Nephron progenitor cell (in vitro differentiated cells): ENCODE measurements at places on chromosomes 16 and 17.
A peak's percentile ranks its signal among the peaks of the same experiment; 100 is the strongest.

- peaks cover 70% of the 10 kb centered on the region for H3K27me3 ChIP-seq
- H3K4me3 ChIP-seq = peak within 1 kb of the TSS; percentile 74
- DNase-seq = no peak
Observed at GRCh38 chr17:50532452-50533024, at the start of gene EPN3. EPN3 (plus strand) TSS chr17:50532735; CDS start chr17:50536557, 3,822 bp downstream.

DNA sequence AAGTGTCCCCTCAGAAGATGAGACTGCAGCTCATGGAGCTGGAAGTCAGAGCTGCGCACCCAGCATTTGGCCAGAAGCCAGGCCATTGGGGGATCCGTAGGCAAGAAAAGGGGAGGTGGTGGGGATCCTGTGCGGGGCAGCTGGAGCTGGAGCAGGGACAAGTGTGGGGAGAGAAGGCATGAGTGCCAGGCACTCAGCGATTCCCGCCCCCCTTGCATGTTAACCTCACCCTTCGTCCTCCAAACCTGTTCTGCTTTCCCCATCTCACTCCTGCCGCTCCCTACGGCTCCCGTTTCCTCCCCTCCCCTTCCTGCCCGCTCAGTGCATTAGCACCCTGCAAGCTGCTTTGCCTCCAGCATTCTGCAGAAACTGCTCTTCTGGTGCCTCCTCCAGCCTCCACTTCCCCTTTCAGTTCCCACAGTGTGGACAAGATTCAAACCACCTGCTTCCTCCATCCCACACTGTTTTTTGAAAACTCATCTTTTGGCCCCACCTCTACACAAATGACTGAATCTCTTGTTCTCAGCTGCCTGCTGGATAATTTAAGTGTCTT, 5.6 kb downstream of the ALOX15 start:
- no peak for DNase-seq
- no peak overlapping the region for H3K4me3 ChIP-seq
- H3K36me3 ChIP-seq = no peaks in the 10 kb centered on the region
- H3K27me3 ChIP-seq = peaks cover 80% of the 10 kb centered on the region
- H3K27ac ChIP-seq = no peak overlapping the region
- H3K4me1 ChIP-seq = peaks cover 52% of the 10 kb centered on the region

DNA sequence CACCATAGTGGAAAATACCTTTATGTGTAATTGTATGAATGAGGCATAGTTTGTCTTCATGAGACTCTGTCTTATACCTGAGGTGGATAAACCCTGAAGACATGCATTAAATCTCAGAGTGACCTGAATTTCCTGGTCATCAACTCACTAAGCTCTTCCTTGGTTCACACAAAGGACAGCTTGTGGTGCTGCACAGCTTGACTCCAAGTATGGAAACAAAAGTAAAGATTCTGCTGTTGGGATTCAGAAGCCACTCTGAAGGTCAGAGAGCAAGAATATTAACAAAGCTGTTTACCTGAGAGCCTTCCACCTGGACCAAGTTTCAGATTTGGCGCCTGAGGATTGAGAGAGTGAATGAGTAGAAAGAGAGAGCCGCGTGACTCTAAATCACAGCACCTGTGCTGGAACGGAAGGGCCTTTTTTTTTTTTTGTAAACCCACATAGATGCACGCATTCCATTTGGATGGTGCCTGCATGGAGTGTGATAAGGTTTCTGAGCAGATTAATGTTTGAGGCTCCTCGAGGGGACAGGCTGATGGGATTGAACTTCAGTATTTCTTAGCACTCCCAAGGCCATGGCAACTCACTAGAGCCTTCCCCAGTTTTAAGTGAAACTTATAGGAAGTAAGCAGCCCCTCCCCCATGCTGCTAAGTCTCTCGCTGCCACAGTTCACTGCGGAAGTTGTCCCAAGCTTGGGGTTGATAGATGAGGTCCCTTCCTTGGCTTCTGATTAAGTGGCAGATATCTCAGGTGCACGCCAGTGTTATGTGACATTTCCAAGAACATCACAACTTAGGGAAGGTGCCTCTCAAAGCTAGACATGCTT, 28.7 kb downstream of the CALB2 start:
- no peak overlapping the region for H3K27ac ChIP-seq
- no peak for DNase-seq
- H3K4me1 ChIP-seq = peaks cover 38% of the 10 kb centered on the region
- H3K4me3 ChIP-seq = peak overlapping the region; percentile 24

DNA sequence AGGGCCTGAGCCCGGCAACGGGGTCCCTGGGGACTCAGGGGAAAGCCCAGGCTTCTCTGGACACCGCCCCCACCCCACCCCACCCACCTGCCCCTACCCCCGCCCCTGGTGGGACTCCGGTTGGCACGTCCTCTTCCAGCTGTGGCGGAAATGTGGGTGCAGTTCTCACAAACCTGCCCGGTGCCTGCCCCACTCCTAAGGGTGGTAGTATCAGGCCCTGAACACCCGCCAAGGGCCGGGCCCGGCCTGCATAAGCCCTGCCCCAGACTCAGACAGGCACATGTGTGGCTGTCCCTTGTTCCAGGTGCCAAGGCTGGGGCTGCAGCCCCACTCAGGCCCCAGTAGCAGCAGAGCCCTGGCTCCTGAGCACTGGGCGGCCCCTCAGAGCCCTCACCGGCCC, 58.1 kb downstream of the ACTG1 start:
- peaks cover 20% of the 10 kb centered on the region for H3K4me1 ChIP-seq
- peaks cover 12% of the 10 kb centered on the region for H3K36me3 ChIP-seq
- no peak for DNase-seq
- H3K27me3 ChIP-seq = no peaks in the 10 kb centered on the region
